ENCODE measurements at places on chromosomes 6 and 20. TPM values are rescaled to one million over a fixed set of nuclear protein-coding genes. Genes with fewer than 3 reads are reported as not detected.

DZANK1 gene
- 3.0 TPM for total RNA-seq

CCN2 gene
- not detected for total RNA-seq

PPP1R3G gene
- total RNA-seq = 0.05 TPM

TMEM74B gene
- 1.5 TPM for total RNA-seq

TRIM10 gene
- 0.39 TPM for total RNA-seq

GRCh38 chr6:444653-445275 lies 53.2 kb downstream of the IRF4 start:
- DNase-seq = peak; percentile 74

- DNase-seq = no peak
Measured at GRCh38 chr6:54654381-54654780, 192.2 kb upstream of the FAM83B start.

- no peak for DNase-seq
Measured at GRCh38 chr20:36784900-36785299, 11.3 kb upstream of the DSN1 start.

DNA sequence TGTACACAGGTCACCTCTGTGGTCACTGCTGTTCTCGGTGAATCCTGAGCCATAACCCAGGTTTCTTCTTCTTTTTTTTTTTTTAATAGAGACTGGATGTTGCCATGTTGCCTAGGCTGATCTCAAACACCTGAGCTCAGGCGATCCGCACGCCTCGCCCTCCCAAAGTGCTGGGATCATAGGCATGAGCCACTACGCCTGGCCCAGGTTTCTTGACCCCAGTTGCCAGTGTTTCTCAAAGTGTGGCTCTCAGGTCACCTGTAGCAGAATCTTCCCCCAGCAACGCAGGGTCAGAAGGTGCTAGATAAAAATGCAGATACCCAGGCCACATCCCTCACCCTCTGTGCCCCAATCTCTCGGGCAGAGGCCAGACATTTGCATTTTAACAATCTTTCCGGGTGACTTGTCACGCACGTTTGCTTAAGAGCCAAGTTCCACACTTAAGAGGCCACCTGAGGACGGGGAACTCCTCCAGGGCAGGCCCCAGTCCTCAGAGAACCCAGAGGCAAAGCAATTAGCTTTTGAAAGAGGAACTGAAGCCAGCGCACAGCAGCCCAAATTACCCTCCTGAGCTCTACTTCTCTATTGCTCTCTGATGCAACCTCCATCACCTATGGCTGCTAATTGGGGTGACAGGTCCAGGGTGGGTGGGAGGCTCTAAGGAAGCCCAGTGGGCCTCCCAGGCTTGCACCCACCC lies 81.8 kb downstream of the NFATC2 start:
- DNase-seq = no peak

DNA sequence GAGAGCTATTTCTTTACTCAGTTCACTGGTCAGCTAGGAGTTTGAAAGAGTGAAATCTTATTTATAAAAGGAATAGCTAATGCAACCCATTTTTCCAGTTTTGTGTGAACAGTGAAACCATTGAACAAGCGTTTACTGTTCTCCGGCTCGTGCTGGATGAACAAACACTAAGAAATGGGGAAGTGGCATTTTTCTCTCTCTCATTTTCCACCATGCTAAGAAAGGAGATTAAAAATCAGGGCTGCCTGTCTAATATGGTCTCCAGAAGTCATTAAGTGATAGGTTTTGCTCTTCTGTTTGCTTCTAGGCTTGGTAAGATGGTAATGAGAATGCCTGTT lies 774 bp upstream of the SFT2D1 start:
- no peak for DNase-seq

DNA sequence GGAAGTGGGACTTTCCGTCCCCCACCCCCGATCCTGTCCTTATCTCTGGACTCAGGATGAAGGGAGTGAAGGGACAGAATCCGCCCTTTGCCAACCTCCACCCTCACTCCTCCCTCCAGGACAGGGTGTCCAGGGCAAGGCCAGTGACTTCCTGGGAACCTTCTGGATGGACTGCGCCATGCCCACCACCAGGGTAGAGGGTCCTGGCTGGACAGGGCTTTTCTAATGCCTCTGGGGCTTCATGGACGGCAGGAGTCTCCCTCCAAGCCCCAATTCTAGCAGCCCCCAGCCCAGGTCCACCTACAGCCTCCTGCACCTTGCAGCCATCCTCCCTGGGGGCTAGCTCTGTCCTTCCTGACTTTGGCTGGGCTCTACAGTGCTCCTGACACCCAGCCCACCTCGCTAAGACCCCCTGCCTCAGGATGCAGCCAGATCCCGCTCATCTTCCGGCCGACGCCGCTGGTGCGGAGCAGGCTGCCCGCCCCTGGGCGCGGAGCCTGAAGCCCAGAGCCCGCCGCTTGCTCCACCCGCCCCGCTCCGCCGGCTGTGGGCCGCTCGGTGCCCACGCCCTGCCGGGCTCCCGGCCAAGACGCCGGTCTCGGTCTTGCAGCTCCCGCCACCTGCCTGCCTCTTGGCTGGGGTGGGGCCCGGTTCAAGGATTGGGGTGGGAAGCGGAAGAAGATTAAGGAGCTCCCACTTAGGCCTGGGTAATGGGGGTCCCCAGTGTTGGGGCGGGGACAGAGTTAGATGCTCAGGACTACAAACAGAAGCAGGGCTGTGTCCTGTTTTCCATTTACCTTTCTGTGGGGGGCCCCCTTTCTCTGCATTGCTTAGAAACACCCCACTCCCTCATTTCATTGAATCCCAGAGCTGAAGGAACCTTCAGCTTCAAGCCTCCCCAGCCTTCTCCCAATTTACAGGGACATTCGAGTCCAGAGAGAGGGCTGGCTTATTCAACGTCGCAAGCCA lies 72.8 kb downstream of the MDGA1 start:
- peak; percentile 24 for DNase-seq

- peak; percentile 78 for DNase-seq
Measured at GRCh38 chr6:131532580-131533039, 40.4 kb upstream of the ARG1 start.

Data from activated T-cell treated with anti-CD3 and anti-CD28 coated beads, Interleukin-2, amount 50 U/mL, for 72 hours (primary cell).